ENCODE measurements at places on chromosomes 3 and 15.

DNA sequence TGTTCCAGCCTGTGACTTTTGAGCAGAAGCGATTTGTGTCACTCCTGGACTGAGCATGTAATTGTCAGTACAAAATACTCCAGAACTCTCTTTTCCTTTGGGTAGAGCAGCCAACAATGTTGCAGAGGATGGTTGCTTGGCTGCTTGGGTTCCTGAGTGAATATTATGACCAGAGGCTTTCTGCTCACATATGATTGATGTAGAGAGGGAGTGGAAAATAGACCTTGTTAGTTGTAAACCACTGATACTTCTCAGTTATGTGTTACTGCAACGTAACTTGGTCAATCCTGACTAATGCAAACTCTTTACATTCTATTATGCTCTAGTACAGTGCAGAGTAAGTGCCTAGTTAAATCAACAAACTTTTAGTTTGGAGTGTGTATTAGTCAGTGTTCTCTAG lies 322.6 kb upstream of the KCNH8 start:
- no peak for DNase-seq

DNA sequence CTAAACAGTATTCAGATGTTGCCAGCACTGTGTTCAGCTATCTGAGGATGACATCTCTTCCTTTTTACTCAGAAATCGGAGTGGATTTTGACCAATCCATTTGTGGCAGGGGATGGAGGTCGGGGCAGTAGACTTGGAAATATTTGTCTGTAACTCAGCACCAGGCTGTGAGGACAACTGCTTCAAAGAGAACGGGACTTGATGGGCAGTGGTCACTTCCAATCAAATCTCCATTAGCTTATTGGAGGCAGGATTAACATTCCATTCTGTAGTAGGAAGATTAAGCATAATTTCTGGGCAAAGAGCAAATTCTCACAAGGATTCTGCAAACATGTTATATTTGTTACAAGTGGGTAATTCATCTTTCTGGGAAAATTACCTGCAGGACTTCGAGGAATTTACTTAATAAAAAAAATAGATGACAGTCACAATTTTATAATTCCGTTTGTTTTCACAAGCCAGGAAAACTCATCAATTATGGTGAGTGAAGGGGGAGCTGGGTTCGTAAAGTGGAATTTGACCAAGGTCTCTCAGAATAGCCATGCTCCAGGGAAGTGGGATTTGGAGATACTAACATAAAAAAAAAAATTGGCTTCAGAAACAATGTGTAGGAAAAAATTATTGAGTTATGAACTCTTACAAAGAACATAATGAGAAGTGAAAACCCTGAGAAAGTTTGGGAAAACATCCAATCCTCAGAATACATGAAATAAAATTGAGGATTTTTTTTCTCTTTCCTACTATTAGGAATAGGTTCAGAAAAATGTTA lies 18.1 kb downstream of the CRABP1 start:
- no peak for DNase-seq

- DNase-seq: no peak
These were observed 62.6 kb downstream of the CORO2B start for GRCh38 chr15:68641376-68641775.

- DNase-seq: no peak
These were observed 198.9 kb upstream of the LPP start for GRCh38 chr3:187954873-187955586.

DNA sequence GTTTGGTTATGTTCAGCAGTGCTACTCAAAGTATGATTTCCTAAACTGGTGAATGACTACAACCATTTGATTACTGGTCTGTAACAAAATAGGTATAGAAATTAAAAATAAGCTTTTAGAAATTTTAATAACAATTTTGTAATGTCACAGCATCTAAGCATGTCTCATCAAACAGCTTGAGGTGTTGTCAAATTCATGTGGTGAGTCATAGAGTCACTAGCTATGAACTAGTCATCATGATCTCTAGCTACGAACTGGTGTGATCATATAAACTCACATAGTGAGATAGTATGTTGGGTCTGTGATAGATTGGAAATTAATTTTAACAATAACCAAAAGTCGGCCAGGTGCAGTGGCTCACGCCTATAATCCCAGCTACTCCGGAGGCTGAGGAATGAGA lies 213.9 kb upstream of the RBMS3 start:
- no peak for DNase-seq

DNA sequence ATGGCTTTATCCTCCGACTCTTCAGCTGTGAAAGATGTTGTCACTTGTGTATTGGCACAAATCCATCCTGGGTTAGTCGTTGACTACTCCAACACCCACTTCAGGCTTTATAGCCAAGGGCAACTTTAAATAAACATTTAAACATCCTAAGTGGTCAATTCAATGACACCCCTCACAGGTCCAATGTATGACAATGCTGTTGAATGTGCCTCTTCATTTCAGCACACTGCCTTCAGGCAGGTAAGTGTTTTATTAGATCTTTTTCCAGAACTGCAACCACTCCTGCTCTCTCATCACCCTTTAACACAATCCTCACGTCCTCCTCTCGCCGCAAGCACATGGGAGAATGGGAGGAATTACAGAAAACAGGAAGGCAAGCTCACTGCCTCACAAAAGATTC lies 30.3 kb downstream of the IL12A start:
- no peak for DNase-seq
